ENCODE measurements at places on chromosomes 3 and 15.

- no peak for DNase-seq
These were observed 22.4 kb downstream of the FBXW12 start for GRCh38 chr3:48394391-48394790.

DNA sequence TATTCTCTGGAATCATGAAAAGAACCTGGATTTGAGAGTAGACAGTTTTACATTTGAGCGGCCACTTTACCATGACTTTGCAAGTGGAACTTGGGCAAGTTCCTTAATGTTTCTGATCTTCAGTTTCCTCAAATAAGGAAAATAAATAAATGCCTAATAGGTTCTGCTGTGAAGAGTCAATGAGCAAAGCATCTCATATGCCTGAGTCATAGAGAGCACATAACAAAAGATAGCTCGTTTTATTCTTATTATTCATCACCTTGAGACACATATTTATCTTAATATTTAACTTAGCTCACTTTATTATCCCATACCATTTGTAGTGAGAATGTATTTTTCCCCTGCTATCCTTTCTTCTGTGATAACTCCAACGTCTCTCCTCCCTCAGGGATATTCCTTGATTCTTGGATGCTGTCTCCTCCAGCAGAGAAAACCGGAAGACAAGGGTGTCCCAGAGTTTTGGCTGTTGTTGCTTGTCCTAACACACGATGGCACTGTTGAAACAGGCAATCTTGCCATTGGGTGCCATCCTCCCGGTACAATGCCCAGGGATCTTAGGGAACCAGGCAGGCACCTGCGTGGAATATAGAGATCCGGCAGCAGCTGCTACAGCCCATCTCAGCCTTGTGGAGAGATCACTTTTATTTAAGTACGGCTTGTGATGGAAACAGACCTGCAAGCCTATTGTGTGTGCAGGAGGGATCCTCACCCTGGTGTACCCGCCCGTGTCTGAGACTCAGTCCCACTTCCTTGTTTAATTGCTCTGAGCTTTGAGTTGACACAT is 33.3 kb upstream of the VPS33B start:
- peak; percentile 29 for DNase-seq

- peak; percentile 29 for DNase-seq
These were observed 9.7 kb downstream of the RHCG start for GRCh38 chr15:89486726-89487050.

- no peak for DNase-seq
These were observed 144.7 kb upstream of the ABHD17C start for GRCh38 chr15:80550219-80550907.

GRCh38 chr3:27228805-27229204 is 140.4 kb downstream of the NEK10 start:
- DNase-seq, result no peak

DNA sequence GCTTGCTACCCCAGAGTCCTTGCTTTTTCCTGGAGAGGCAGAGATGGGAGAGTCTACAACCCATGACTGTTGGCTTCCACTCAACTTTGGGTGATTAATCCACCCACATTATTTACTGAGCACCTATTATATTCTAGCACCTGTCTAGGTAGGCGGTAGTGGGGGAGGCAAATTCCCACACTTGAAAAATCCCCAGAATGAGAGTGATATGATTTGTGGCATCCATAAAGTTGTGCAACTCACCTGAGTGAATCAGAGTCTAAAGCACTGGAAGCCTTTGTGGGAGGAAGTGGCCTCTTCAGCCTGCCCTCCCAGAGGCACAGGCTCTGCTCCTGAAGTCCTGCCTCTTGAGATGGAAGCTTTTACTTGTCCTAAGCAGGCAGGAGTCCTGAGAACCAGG is 40.4 kb upstream of the CTNNB1 start:
- no peak for DNase-seq

DNA sequence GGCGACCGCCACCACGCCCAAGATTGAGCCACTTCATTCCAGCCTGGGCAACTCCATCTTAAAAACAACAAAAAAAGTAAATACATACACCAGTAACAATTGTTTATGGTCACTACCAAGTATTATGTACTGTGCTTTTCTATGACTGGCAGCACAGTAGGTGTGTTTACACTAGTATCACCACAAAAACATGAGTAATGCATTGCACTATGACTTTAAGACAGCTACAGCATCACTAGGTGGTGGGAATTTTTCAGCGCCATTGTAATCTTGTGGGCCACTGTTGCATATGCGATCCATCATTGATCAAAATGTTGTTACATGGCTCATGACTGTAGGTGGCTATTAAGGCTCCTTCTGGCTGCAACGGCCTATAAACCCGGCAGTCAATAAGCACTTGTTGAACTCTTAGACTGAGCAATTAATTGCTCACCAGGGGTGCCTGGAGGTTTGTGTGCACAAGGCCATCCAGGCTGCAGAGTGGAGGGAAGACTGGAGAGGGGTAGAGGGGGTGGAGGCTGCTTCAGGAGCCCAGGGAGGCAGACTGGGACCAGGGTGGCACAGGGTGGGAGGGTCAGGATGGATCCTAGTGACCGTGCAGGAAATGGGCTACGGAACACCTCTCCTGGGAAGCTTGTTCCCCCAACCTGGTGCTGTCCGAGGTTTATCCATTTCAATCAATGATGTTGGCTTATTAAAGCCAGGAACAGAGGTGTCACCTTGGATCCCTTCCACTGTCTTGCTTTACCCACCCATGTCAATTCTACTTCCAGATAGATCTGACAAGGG is 17.9 kb upstream of the COPG1 start:
- DNase-seq, result no peak

Measured in stimulated activated CD4-positive, alpha-beta T cell treated with anti-CD3 and anti-CD28 coated beads, Interleukin-12 subunit alpha, Interleukin-12 subunit beta, amount 100 ng/mL, for 24 hours (primary cell).